Heart right ventricle (tissue), 16 donors: ENCODE measurements at places on chromosomes 3 and 15. TPM values are rescaled to one million over a fixed set of nuclear protein-coding genes. Genes with fewer than 3 reads are reported as not detected.

DNA sequence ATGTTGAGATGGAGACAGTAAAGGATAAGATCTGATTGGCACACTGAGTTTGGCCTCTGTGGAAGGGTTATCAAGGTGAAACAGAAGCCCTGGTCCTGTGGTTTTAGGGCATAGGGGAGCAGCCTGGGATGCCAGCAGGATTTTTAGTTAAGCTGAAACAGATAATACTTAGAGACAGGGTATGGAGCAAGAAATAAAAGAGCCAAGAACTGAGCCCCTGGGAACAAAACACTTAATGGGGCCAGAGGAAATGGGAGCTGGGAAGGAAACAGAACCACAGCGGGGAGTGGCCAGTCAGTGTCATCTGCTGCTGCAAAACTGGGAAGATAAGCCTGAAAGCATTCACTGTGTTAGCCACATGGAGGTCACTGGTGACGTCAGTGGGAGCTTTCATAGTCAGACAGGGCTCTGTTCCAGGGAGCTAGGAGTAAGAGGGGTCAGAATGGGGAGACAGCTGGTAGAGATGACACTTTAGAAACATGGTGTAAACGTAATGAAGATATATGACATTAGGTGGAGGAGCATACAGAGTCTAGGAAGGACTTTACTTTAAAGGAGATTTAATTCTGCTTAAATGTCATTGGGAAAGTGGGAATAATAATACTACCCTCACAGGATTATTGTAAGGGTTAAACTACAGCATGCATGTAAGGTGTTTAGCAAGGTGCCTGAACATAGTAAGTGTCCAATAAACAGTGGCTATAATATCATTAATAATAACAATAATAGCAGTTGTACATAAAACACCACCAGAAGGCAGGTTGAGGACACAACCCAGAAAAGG, 172.7 kb upstream of the CTNNB1 start:
- DNase-seq = peak; percentile 88

DNA sequence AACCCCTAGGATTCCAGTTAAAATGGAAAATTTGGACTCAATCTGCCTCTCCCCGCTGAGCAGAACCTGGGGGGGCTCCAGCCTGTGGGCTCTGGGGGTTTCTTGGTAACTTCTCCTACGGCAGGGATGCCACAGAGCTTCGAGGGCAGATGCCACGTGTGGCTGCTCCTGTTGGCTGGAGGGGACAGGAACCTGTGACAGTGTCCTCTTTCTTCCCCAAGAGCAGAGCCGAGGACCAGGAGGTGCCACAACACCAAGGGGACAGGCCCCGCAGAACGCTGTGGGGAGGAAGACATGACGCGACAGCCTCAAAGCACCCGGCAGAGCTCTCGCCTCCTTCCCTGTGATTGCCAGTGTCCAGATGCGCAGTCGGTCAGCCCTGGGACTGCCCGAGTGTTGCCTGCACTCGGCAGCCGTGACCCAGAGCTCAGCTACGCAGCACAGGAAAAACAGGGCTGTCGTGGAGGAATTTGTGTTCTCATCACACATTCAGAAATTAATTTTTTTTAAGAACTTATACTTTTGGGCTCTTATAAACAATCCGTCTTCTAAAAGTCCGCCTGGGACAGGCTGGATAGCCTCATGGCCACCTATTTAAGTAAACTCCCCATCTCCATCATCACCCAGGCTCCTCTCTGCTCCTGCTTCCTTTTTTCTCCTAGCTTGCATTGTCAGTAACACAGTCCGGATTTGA, 131.9 kb upstream of the MEF2A start:
- peak; percentile 3 for DNase-seq

DNA sequence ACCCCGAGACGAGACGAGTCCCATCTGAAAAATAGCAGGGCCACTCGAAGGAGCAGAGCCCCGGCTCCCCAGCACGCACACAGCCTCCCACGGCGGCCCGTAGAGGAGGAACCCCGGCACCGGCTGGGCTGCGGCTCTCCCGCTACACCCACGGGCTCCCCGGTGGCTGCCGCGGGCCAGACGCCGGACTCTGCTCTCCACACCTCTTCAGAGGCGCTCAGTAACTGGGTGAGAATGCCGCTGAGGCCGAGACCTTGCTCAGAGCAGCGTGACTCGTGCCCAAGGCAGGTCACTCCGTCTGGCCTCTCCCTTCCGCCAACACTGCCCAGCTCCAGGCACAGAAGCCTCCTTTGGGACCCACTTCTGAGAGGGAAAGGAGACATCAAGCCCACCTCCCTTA, 34.4 kb downstream of the TNK2 start:
- no peak for DNase-seq

- DNase-seq = no peak
Observed at GRCh38 chr3:121063628-121064027, 155.6 kb downstream of the STXBP5L start.

DNA sequence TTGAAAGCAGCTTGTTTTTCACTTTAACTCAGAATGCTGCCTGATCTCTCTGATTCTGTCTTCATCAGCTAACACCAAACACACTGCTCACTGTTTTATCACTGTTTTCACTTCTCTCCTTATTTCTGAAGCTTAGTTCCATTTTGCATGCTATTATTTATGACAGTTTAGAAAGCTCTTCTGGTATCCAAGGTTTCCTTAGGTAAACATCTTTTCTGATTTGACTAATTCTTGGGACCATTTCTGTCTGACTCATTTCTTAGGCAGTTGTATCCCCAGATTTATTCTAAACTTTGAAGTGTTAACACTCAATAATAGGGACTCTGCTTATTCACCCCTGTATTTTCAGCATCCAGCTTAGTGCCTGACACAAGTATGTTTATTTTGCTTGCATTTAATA, 167.7 kb downstream of the BCHE start:
- no peak for DNase-seq

GRCh38 chr3:169240786-169241486, 422.6 kb downstream of the MECOM start:
- DNase-seq = no peak

DNA sequence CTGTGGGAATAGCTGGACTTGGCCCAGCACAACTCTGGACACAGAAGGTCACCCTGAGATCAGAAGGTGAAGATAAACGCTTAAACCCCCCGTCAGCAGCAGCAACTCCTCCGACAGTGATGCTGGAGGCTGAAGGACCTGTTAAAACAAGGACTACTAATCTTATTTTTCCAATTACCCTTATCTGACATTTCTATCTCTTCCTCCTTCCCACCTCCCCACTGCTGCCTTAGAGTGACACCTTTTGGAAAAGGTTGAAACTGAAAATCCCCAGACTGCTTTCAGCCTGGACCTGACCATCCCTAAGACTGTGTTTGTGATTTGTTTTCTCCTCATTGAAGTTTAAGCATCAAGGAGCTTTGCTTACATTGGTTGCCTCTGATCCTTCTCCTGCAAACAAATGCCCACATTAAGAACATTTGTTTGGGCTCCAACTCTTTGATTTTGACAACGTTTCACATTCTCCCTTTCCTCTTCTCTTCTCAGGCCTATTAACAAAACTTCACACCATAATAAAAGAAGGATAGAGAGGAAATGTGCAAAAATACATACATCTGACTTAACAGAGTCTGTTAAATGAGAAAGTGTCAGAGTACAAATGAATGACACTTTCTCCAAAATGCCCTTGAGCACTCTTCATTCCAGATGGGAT, 410.6 kb upstream of the WNT5A start:
- no peak for DNase-seq

DNA sequence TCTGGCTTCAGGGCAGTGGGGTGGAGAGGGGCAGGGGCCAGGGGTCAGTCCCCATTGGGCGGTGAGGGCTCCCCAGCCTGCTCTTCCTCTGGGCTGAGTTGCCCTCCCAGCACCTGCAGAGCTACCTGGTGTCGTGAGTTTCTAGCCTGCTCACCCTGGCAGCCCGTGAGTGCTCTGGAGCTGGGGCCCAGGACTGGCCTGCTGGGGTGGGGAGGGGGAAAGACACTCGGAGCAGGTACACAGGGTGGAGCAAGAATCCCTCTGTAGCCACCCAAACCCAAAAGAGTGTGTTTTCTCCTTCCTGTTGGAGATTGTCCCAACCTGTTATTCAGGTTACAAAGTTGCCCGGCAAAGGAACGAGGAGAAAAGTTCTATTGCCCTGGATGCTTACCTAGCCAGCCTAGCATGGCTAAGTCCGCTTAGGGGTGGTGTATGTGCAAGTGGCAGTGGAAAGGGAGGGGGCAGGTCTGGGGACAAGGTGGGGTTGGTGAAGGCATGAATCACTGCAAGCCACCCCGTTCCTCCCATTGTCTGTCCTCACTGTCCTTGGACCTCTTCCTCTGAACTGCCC, 8.9 kb downstream of the FAM3D start:
- no peak for DNase-seq

DNA sequence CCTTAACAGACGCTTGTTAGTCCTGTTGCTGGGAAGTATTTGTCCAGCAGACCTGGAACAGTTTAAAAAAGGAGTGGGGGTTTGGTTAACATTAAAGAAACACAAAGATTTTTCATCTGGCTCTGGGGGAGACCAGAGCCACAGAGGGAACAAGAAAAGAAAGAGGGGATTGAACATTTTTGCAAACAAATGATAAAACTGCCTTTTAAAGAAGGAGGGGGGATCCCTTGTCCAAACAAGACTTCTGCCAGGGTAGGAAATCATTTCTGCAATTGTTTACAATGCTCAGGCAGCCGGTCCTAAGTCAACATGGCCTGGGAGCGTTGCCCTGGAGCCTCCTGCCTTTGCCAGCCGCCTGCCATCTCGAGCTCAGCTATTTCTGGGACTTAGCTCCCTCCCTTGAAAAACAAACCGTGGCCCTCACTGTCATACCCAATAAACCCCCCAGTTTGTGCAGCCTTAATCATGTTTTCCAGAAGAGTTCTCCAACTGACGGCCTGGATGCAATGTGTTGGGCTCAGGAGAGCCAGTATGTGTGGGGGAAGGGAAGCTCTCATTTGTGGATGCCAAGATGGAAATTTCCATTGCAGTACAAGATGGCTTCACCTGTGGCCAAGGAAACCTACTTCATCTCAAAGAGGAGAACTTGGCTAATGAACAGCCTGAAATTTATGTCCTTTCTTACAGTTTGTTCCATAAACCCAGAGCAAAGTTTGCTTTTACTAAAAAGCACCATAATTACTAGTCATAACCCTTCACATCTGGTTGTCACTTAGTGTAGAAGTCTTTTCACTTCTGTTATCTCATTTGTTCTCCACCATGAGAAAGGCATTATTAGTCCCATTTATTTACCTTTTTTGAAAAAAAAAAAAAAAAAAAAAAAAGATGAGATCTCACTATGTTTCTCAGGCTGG, 75.9 kb upstream of the RNU6-1 start:
- DNase-seq = peak; percentile 56

GRCh38 chr15:27770769-27771554, 328.2 kb downstream of the OCA2 start:
- DNase-seq = no peak

DNA sequence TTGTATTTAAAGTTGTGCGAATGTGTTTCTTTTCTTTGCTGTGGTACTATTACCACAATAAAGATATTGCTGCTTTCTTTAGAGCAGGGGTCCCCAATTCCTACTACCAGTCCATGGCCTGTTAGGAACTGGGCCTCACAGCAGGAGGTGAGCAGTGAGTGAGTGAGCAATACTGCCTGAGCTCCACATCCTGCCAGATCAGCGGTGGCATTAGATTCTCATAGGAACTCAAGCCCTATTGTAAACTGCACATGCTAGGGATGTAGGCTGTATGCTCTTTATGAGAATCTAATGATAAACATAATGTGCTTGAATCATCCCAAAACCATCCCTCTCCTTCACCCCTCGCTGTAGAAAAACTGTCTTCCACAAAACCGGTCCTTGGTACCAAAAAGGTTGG, 41.6 kb downstream of the DMXL2 start:
- no peak for DNase-seq

DNA sequence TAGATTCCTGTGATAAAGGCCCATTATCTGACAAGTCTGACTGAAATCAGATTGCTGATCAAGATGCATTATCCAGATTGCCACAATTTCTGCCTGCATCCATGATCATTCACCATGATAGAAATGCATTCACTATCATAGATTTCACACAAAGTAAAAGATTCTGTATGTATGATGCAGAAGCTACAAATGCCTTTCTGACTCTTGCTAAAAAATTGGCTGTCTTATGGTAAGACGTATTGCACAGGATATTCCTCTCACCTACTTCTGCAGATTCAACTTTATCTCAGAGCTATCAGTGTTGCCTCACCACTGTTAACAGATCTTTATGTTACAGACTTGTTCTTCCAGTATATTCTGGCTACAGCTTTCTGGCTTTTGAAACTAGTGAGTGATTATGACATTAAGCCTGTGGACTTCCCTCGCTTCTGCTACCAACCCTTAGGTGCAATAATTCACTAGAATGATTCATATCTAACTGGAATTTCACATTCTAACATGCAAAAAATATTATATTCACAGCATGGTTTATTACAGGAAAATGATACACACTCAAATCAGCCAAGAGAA, 955.3 kb downstream of the EPHA3 start:
- no peak for DNase-seq

DNA sequence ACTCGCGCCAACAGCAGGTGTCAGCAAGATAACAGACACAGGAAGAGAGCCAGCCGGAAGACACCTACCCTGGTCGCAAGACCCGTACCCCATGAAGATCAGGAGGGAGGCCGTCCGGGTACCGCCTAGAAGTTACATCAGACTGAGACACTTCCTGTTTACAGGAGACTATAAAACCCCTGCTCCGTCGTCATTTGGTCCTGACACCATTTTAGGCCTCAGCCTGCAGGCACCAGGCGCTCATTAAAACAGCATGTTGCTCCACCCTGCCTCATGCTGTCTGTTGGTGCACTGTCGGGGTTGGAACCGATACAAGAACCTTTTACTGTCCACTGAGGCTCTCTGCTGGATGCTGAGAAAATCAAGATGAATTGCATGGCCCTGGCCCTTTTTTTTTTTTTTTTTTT, 15.6 kb upstream of the PRTG start:
- no peak for DNase-seq

DNA sequence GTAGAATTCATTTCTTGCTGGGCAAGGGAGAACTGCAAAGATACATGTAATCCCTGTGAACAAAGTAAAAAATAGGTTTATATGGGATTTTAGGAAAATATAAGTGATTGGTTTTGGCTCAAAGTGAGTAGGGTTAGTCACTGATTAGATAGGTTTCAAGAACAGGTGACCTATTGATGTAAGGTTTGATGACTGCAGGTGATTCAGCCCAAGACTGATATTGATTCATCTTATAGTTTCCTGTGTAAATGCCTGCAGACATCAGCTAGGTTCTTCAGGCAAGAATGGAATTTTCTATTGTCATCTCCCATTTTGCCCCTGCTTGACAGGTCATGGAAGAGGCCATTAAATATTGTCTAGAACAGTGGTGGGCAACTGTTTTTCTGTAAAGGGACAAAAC, 23.9 kb upstream of the ARID3B start:
- DNase-seq = no peak

Gene NME9
- 0.15 TPM for polyA plus RNA-seq

Gene PRICKLE2
- 1.9 TPM for polyA plus RNA-seq

Gene UCN2
- 0.06 TPM for polyA plus RNA-seq

Gene ATP8B4
- 0.39 TPM for polyA plus RNA-seq

Gene SNRK
- 11.4 TPM for polyA plus RNA-seq

Gene SLMAP
- 65.8 TPM for polyA plus RNA-seq

Gene CX3CR1
- 0.15 TPM for polyA plus RNA-seq

Gene TMEM207
- not detected for polyA plus RNA-seq

Gene GASK1A
- polyA plus RNA-seq = 0.48 TPM

Gene WNT7A
- polyA plus RNA-seq = not detected

Gene B3GALNT1
- 18.7 TPM for polyA plus RNA-seq
